Hematopoietic multipotent progenitor cell treated with erythropoietin and hydrocortisone succinate and interleukin-3 and kit ligand, for 6 days (in vitro differentiated cells): ENCODE measurements at places on chromosomes 7 and 10.

DNA sequence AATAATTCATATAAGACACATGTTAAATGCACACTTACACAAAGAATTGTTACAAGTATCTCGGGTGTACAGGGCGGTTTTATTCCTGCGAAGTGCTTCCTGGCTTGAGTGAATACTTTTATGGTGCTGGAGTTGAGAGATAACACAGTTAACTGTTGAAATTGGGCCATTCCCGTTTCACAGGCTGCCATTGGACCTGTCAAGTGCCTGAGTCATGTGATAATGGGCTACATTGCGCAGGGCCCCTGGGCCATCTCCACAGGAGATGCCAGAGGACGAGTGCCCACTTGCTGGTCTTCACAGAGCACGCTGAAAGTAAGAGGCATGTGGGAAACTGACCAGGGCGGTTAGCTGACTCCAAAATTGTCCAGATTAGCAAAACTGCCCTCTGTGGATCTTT lies 4.8 kb downstream of the FBH1 start:
- DNase-seq: peak; percentile 94

DNA sequence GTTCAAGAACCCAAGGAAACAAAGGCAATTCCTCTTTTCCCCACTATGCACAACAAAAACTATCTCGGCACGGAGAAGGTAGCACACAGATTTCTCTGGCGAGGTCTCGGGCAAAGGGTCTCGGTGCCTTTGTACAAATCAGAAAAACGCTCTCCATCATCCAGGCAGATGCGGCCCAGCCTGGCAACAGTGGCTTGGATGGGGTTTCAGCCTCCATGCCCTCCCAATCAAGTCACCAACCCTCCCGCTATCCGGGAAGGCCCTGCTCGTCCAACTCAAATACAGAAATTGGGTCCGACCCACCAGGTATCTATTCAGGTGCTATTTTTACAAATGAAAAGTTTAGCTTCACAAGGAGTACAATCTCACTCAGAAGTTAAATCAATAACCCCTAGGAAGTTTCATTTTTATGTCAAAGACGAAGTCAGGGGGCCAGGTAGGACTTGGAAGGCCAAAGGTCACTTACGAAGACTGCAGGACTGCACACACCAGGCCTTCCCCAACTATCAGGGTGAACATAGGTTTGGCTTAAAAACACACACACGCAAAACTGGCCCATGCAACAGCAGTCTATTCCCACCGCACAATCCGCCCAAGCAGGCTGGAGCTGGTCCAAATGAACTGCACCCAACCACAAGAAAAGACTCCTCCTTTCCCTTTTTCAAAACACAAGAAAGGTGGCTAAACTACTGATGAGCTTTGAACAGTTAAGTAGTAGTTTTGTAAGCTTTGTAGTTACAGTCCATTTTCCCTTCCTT lies 43.0 kb downstream of the GNA12 start:
- DNase-seq: peak; percentile 92

DNA sequence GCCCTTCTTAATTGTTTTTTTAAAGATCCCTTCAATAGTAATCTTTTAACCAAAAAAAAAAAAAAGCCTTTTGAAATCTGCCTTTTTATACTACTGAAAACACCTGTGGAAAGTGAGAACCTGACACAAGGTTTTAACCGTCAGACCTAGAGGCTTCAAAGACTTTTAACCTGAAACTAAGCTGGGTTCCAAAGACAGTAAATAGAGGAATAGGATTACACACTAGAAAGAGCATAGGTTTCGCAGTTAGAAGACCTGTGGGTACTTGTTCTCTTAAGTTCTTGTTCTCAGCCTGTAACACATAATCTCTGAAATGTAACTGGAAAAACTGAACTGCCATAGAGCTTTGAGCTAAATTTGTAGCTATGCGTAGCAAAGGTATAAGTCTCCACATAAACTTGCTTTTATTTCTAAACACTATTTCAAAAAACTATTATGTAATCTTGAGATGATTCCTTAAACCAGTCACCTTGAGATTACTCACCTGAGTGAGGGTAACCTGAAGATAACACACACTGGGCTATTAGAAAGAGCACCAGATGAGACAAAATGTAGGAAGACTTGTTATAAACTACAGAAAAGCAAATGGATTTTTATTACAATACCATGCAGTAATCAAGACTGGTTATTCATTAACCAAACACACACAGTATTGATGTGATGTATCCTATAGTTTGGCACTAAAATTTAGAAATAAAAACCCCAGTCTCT lies 196.6 kb upstream of the FRMD4A start:
- DNase-seq: no peak

- DNase-seq: no peak
These were observed 11.6 kb downstream of the EN2 start for GRCh38 chr7:155469311-155470185.

DNA sequence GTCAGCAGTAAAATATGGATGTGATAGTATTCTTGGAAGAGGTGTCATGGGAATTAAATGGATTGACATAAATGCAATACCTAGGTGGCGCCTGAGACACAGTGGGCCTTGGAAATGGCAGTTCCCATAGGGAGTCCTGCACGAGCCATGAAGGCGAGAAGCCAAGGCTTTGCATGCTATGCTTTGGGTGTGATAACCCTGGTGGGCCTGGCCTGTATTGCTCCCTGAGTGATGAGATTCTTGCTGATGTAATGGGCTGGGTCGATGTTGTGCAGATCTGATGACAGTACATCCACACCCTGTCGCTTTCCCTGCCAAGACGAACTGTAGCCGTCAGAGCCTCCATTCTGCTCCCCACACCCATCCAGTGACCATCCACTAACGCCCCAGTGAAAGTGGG lies 46.4 kb downstream of the CREB5 start:
- DNase-seq: peak; percentile 56

GRCh38 chr7:150986099-150986512 lies 4.7 kb upstream of the NOS3 start:
- peak; percentile 87 for DNase-seq

- no peak for DNase-seq
These were observed 145.6 kb upstream of the CALCR start for GRCh38 chr7:93720106-93720505.

- no peak for DNase-seq
These were observed 123.4 kb downstream of the CUX1 start for GRCh38 chr7:101940830-101941229.

GRCh38 chr7:151109094-151110048 lies 23.1 kb downstream of the AGAP3 start:
- DNase-seq: peak; percentile 26

DNA sequence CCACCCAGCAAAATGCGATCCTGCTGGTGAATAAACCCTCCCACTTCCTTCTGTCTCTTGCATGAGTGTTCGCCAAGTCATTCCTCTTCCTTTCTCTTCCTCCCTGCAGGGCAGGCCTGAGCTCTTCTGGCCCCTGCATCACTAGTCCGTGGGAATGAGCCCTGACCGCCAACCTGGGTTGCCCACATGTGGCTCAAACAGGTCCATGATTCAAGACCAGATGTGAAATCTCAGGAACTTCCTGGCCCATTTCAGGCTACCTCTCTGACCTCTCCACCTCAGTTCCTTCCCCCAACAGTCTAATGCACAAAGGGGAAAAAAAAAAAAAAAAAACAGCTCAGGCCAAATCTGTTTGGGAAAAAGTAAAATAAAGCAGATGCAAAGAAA lies 5.4 kb upstream of the YWHAG start:
- peak; percentile 52 for DNase-seq

DNA sequence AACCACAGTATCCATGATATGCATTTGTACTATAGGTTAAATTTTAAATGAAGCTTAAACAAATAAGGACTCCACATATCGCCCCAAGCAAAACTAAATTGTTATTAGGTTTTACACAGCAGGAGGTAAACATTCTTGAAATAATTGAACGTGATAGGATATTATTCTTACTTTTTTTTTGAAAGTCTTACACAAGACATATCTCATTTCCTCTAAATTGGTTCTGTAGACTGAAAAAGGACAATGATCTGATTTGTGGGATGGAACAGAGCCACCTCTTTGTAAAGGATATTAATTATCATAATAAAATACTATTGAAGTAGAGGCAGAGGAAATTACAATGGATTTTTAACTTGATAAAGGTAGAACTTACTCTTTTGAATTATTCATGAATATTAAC lies 155.1 kb upstream of the SEMA3D start:
- DNase-seq: no peak

- no peak for DNase-seq
These were observed 26.9 kb upstream of the SCIN start for GRCh38 chr7:12543586-12543985.

DNA sequence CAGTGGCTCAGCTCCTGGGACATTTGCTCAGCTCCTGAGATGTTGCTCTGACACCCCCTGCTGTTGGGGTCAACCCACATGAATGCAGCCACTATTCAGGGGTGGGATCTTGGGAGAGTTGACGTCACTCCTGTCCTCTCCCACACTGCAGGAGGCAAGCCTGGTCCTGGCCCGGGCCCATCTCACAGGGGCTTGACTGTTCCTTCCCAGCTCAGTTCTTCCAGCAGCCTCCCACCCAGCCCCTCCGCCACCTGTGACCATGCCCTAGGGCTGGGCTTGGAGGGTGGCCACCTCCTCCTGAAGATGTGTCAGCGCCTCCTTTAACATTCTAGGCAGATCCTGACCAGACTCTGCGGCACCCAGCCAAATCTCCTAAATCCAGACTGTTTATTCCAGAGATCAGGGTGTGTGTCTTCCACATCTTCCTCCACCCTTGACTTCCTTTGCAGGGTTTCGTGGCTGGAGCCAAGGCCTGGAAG lies 19.1 kb upstream of the OPALIN start:
- no peak for DNase-seq

DNA sequence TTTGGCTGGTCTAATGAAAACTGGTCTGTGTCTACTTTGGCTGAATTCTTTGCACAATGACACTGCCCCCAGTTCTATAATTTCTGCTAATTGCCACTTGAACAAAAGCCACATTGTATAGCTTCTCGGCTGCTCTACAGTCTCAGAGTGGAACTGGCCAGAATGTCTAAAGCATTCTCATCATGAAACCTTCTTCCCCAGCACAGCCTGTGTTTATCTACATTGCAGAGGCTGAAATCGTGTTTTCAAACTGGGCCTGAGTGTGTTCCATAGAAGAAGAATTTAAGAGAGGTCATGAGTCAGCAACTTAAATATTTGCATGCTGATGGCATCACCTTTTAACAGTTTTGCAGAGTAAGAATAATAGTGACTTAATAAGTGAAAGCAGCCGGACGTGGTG lies 177.2 kb downstream of the BUB3 start:
- no peak for DNase-seq

DNA sequence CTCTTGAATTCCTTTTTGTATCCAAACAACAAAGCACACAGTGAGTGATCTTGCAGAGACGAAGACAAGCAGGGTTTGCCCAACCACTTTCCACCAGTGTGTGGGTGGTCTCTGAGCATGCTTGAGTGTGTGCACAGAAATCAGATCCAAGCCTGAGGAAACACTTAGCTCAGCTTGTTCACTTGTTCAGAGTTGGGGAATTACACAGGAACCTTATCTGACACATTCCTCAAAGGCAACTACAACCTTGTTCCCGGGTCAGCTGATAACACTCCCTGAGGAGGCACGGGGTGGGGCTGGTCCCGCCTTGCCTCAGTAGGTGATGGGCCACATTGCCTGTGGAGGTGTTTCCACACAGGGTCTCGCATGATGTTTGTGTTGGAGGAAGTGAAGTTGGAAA lies 216.9 kb downstream of the DYNC1I1 start:
- no peak for DNase-seq

- DNase-seq: no peak
These were observed 20.0 kb upstream of the TNS3 start for GRCh38 chr7:47601881-47602249.

DNA sequence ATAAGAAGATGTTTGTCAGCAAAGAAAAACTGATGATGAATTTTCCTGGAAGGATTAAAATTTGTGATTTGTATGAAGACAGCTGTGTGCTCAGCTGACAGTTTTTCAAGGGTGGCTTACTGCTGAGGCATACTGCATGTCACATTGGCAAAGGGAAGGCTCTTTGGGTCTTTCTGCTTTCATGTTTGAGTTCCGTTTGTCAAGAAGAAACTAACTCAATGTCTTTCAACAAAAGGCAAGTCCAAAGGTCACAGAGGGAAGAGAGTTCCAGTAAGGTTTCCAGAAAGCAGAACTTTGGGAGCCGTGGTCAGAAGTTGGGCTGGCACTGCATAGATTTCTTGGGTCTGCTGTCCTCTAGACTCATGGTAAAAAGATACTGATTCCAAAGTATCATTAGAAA lies 16.9 kb downstream of the DYDC2 start:
- DNase-seq: no peak
